ENCODE measurements at places on chromosomes 7 and 10. TPM values are rescaled to one million over a fixed set of nuclear protein-coding genes. Genes with fewer than 3 reads are reported as not detected.
A peak's percentile ranks its signal among the peaks of the same experiment; 100 is the strongest.

- DNase-seq: no peak
Measured at GRCh38 chr7:17492437-17492836, 194.0 kb downstream of the AHR start.

DNA sequence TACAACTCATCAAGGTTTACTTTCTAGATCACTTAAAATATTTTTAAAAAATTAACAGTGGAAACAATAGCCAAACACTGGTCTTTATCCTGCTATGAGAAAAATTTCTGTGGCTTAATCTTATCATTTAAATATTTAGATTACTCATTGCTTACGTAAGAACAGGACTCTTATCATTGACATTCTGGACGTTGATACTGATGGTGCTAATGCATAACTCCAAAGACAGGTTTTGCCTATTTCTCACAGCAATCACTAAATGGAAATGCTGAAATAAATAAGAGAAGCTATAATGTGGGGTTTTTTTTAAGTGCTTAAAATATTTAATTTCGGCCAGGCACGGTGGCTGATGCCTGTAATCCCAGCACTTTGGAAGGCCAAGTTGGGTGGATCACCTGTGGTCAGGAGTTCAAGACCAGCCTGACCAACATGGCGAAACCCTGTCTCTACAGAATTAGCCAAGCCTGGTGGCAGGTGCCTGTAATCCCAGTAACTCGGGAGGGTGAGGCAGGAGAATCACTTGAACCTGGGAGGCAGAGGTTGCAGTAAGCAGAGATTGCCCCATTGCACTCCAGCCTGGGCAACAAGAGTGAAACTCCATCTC, 195.0 kb downstream of the HGF start:
- DNase-seq: no peak

DNA sequence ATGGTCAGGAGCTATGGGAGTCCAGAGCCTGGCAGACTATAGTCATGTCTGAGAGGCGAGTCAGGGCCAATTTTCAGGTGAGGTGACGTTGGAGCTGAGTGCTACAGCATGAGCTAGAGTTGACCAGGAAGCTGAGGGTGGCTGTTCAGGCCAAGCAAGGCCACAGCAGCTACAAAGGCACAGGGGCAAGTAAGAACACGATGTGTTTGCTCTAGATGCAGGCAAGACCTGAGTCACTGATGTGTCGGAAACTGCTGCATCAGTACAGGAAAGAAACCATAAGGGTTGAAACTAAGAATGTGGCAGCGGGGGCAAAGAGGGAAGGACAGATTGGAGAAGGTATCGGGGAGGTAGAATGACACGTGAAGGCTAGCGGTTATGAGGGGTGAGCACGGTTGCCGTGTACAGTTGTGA, 11.8 kb upstream of the RRP12 start:
- no peak for DNase-seq

GRCh38 chr7:43648473-43649406, 65.8 kb downstream of the STK17A start:
- no peak for DNase-seq

DNA sequence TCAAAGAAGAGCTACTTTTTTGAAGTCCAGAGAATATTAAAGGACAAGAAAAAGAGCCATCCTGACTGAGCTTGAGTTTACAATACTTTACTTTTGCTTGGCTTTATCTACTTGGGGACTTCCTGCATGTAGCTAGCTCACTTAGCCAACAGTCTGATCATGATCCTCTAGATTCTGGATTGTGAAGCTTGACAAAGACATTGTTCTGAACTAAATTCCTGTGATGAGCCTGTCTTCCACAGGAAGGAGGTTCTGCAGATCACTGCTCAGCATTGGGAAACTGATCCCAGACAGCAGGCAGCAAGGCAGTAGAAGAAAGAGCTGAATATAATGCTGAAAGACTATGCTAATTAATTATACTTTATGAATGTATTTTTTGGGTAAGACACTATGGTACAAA, 296.4 kb downstream of the DGKB start:
- DNase-seq: no peak

GRCh38 chr7:4430227-4430626, 251.9 kb upstream of the FOXK1 start:
- DNase-seq: no peak

DNA sequence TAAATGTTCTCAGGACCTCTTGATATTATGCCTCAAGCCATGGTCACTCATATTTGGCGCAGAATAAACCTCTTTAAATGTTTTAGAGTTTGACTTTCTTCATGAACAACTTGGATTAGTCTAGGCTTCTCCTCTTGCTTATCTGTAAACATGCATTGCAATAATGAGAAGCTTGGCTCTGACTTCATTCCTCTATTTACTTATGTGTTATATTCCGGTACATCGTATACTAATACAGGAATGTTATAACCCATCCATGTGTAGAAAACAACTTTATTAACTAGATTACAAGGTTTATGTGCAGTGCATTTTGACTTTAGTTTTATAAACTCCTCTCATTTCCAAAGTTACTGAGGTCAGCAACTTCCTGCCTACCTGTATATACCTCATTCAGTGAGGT, 944.3 kb upstream of the GHITM start:
- DNase-seq: no peak

- DNase-seq: peak; percentile 36
Measured at GRCh38 chr7:45585628-45586027, 11.5 kb downstream of the ADCY1 start.

GRCh38 chr7:16421333-16422102, at the start of gene CRPPA:
TSS of gene CRPPA (minus strand) at chr7:16421538. CDS start at chr7:16421322, 216 bp downstream.
- DNase-seq: peak; percentile 64

DNA sequence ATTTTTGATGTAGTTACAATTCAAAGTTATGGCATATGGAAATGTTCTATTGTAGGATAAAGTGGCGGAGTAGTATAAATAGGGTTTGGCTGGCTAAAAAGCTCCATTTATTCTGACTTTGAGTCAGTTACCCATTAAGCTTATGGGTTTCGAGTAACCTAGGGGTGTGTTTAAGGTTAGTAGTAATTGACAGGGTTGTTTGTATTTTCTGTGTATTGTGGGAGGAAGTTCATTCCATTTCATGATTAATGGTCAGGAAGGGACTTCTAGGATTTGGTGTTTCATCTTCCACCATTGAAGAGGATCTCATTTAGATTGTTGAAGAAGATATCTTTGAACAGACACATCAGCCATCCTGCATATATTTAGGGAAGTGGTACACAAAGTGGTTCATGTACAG, 75.0 kb downstream of the BICC1 start:
- no peak for DNase-seq

- no peak for DNase-seq
Measured at GRCh38 chr10:55329796-55330195, 528.8 kb upstream of the PCDH15 start.

DNA sequence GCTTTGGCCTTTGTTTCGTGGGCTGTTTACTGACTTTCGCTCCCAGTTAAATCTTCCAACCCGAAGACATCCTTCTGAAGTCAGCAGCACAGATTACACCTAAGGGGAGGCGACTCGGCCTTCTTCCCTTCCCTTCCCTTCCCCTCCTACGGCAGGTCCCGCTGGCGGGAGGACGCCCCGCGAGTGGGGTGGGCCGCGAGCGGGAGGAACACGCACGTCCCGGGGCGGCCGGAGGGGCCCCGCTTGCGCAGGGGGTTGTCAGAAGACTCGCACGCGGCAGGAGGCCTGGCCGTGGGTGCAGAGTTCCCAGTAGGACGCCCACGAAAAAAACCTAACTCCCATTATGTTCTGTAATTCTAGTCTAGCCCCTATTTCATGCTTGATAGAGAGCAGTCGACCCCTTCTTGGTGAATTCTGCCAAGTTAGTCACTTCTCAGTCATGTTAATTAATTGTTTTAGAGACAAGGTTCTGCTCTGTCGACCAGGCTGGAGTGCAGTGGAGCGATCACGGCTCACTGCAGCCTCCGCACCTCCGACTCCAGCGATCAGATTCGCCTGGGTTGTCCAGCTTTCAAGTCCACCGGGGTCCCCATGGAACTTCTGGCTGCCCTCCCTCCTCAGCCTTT, 19.2 kb upstream of the ZNF32 start:
- DNase-seq: no peak

GRCh38 chr10:121189066-121189465, 337.9 kb downstream of the WDR11 start:
- no peak for DNase-seq

DNA sequence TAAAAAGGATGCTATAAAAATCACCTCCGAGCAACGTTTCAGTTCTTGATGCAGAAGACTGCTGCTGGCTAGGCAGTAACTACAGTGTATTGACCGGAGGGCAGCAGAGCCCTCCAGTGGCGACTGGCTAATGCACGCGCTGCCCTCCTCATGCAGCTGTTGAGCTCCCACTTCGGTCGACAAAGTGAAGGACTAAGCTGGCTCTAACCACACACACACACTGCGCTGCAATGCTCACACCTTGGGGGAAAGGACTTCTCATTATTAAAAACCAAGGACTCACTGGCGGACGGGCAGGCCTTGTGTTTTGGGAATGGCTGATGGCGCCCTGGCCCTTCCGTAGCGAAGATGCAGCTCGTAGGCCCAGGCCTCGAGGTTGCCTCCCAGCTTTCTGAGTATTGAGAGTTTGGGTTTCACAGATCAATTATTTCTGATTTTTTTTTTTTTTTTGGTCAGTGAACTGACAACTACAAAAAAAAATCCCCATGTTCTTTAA, 120.9 kb upstream of the DIP2C start:
- no peak for DNase-seq

- DNase-seq: no peak
Measured at GRCh38 chr7:147803606-147804005, 787.0 kb upstream of the C7orf33 start.

The TLL2 gene
- not detected for total RNA-seq

The KIF20B gene
- total RNA-seq: 5.6 TPM

The TRPV6 gene
- total RNA-seq: 13.4 TPM

The ATG9B gene
- not detected for total RNA-seq

The FFAR4 gene
- 1.0 TPM for total RNA-seq

The CDHR1 gene
- total RNA-seq: 0.15 TPM

The HOXA6 gene
- 9.0 TPM for total RNA-seq

Measured in breast epithelium (tissue), 4 donors.